Stimulated activated CD4-positive, alpha-beta T cell treated with anti-CD3 and anti-CD28 coated beads, Interleukin-12 subunit alpha, Interleukin-12 subunit beta, amount 100 ng/mL, for 4 hours (primary cell): ENCODE measurements at places on chromosomes 3 and 15.

GRCh38 chr15:48059791-48060190, 61.0 kb upstream of the SLC24A5 start:
- no peak for DNase-seq

- DNase-seq: no peak
Observed at GRCh38 chr3:53820756-53821580, 25.3 kb downstream of the CHDH start.

- DNase-seq: no peak
Observed at GRCh38 chr15:96353930-96354730, 23.6 kb downstream of the NR2F2 start.

DNA sequence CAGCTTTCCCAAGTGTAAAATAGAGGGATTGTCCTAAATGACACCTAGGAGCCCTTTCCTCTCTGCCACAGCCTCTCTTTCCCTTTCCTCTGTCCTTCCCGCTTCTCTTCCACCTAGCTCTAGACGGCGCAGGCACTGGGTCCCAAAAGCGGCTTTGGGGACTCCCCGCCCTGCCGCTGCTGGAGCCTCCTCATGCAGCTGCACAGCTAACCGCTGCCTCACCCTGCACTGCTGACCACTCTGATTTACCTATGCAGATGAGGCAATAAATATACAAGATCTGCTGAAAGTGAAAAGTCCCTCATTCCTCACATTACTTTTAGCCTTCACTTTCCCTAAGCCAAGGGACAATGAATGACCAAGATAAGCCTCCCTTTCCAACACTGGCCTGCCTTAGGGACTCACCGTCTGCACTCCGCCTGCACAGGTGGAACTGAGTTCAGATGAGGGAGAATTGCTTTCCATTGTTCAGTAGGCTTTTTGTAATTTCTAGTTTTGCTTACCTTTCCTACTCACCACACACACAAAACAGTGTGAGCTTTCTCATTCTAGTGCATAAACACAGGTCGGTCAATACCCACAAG, 197.5 kb upstream of the BCL6 start:
- DNase-seq: no peak

DNA sequence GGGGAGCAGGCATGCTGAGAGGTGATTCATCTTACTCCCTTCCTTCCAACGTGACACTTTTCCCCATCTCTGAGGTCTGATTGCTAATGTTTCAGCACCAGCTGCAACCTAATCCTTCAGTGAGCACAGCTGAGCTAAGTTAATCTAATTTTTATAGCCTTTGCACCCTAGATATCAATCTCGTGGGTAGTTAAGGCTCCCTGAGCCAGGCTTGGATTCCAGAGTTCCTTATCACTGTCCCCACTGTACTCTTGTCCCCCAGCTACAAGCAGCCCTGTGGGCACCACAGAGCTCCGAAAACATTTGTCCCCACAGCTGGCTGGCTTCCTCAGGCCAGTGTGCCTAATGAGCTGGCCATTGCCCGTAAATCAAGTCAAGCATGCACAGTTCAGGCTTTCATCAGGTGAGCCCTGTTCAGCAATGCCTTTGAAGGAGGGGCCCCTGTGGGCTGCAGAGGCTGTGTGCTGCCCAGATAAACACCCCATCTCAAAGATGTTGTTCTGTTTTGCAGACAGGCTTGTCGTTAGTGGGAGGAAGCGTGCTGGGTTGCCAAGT, 376.9 kb upstream of the RASGRP1 start:
- DNase-seq: no peak

GRCh38 chr15:76298986-76299385, 12.3 kb downstream of the ETFA start:
- DNase-seq: no peak

DNA sequence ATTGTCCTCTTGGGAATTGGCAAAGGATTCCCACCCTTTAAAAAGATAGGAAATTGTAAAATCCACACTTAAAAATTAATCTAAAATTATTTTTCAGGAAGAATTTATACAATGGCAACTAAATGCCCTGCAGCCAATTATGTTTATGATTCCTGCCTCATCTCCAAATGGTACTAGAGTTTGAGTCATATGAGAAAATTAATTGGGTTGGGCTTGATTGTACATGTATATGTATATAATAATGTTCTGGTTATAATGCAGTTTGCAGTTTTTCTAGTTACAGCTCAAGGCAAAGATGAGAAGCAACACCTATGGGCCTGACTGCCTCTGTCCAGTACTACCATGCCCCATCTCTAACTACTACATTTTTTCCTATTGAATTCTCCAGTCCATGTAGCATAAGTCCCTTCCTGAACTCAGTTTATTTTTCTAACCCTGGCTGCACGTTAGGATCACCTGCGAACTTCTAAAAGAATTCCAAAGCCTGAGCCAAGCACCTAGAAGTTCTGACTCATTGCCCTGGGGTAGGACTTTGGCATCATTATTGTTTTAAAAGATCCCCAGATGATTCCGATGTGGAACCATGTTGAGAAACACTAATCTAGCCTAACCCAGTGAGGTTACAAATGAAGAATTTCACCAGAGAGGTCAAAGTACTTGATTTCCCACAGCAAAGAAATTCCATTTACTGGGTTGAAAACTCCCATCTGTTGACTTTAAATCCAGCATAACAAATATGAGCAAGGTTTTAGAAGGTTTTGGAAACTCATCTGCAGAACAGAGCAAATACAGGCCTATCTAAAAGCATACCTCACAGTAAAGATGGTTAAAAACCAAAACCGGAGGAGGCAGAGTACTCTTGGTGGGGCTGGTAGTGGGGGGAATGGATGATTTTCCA, 19.4 kb downstream of the TGFBR2 start:
- no peak for DNase-seq

DNA sequence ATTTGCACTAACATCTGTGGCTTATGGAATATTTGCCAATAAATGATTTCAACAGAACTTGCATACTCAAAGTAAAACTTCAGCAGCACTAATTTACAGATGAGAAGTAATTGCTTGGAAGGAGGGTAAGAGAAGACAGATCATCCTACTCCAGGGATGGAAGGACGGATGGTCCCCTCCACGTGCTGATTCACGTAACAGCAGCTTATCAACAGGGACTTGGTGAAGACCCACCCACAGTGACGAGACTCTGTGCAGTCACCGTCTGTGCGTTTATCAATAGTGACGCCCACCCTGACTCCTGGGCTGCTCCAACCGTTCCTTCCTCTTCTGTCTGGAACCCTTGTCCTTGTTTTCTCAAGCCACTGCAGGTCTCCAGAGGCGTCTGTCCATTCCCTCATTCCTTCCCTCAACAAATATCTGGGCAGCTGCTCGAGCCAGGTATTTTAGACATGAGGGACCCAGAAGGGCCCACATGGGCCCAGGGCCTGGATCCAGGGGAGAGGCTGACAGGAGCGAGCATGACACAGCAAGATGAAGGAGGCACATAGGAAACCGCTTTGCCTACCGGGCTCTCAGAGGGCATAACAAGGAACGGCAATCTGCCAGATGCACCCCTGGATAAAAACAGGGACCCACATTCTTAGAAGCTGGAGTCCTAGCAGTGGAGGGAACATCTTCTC, 33.3 kb downstream of the PCSK6 start:
- DNase-seq: no peak

- DNase-seq: no peak
Observed at GRCh38 chr3:14841836-14842235, 23.1 kb downstream of the FGD5 start.

DNA sequence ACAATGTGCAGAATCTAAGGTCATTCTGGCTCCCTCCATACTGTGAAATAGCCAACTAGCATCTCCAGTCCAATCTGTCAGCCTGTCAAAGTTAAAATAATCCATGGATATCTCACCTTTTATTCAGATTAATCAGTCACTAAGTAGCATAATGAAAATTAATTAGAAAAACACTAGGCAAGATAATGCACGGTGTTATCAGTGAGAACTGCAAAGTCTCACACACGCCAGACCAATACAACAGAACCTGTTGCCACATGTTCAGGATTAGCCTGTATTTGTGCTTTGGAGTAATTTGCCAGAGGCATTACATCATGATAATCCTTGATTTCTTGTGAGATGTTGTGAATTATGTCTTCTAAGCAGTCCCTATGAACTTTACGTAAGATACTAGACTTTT, 820.4 kb upstream of the ALCAM start:
- DNase-seq: no peak

- DNase-seq: no peak
Observed at GRCh38 chr3:160265088-160265487, 39.9 kb downstream of the C3orf80 start.
